ENCODE measurements at places on chromosomes 4 and X.

GRCh38 chr4:45350438-45350837 lies 624.1 kb upstream of the GNPDA2 start:
- peak; percentile 48 for DNase-seq

- DNase-seq = no peak
These were observed 17.7 kb upstream of the CEP135 start for GRCh38 chr4:55931043-55931442.

DNA sequence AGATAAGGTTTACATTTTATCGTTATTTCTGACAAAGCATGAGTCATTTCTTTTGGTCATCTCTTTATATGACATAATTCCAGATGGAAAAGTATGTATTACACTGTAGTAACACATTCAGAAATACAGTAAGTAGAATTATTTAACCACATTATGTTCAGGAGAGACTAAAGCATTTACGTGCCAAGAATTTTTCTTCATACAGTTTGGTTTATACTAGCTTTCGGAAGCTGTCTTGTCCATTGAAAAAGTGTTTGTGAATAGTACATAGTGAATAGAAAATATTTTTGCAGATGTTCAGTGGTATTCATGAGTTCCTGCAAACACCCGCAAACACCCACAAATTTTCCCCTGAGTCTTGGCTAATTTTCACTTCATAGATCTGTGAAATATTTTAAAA lies 1033.0 kb upstream of the INTU start:
- DNase-seq = peak; percentile 13

DNA sequence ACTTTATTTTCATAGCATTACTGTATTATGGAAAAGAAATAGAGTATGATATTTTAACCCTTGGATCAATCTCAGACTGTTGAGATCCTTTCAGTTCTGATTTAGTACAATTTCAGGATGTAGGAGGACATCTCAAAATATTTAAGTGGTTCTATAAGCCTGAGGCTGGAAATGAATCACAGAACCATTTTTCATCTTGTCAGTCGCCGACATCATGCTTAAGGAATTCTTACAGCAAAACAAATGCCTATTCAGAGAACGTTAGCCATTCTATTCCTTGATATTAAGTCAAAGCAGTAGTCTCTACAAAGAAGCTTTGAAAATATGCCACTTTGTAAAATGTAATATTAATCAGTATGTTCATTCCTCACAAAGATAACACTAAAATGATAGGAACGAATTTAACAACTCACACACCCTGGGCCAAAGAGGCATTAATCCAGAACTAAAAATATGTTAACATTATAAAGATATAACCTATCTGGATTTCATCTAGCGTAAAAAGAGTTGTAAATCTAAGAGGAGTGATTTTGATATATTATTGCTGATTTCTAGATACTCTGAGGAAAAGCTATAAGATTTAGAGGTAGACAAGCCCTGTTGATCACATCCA lies 152.0 kb downstream of the GASK1B start:
- peak; percentile 94 for DNase-seq

DNA sequence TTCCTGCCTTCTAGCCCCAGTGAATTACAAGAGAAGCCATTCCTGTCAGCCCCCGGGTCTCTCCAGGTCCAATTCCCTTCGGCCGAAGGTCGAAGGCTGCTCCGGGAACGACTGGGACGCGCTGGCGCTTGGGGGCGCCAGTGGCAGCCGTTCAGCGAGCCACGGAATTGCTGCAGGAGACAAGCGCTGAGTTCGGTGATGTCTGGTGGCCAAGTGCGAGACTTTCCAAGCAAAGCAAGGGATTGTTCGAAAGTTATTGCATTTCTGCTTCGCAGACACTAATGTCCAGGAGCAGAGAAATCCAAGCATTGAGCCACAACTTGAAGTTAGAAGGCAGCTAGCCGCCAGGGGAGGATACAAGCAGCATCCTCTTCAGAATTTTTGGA lies 1.1 kb upstream of the DKK2 start:
- peak; percentile 39 for DNase-seq
